NCI-H1436 treated with DMSO at 0.1 percent for 48 hours (cell line): ENCODE measurements at places on chromosomes 12 and 14.

DNA sequence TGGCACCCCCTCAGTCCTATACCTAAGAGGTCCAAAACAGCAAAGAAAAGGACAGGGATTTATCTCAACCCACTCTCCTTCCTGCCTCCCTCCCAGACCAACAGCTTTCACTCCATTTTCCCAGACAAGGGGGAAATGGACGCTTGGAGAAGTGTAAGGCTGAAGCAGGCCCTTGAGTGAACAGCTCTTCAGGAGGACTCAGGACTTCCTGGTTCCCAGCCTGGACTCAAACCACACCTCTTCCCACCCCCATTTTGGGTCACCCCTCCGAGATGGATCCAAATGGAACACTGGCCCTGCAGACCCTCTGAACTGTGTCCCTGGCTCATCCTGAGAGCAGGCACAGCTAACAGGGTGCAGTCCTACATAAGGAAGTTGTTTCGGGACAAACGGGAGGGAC is 2.7 kb downstream of the KMT2D start:
- no peak for DNase-seq

GRCh38 chr14:91311284-91311662 is 66.8 kb upstream of the GPR68 start:
- DNase-seq, result no peak

DNA sequence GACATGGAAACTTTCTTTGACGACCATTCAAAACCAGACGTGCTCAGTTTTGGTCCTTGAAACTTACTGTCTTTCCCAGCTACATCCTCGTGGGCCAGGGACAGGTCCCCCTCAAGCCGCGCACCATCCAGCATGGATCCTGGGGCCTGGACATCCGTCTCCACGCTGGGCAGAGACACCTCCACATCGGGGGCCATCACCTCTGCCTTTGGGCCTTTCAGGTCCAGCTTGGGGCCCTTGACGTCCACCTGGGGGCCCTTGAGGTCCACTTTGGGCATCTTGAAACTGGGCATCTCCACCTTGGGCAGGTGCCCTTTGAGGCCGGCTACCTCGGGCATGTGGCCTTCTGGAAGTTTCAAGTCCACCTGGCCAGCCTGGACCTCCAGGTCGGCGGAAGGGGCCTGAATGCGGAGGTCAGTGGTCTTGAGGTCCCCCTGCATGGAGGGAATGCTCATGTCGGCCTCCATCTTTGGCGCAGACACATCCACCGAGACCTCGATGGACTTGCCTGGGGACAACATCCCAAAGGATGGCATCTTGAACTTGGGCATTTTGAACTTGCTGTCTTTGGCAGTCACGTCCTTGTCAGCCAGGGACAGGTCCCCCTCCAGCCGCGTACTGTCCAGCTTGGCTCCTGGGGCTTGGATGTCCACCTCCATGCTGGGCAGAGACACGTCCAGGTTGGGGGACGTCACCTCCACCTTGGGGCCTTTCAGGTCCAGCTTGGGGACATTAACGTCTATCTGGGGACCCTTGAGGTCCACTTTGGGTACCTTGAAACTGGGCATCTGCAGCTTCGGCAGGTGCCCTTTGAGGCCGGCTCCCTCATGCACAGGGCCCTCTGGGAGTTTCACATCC is 17.1 kb downstream of the PLD4 start:
- DNase-seq, result no peak

DNA sequence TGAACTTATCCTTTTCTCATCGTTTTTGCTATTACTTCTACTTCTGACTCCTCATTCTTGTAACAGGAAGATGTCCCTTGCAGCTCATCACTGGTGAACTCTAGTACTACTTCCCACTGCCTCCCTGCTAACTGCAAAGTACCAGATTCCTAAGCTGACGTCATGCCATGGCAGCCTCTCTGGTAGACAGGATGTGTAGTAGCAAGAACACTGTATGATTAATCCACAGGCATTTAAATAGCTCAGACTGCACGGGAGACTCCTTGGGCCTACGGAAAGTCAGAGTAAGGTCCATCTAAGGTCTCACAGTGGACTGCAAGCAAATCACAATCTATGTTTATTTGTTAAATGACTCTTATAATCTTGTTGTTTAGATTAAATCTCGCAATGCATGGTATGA is 43.5 kb downstream of the DNAI7 start:
- DNase-seq, result no peak

DNA sequence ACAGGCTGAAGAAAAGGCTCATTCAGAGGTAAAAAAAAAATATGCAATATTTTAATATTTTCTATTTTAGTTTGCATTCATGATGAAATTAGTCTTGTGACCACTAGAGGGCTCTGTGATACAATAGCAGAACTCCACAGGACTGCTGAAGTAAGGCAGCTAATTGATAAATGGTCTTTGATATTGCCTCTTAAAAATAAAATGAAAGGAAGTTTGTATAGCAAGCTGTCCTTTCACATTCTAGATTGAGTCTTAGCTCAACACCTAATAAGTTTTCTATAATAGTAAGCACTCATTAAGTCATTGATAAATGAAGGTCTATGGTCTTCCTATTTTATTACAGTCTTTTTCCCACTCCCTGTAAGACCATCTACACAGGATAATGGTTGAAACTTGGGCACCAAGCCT is 315.7 kb downstream of the NAV3 start:
- DNase-seq, result no peak
